ENCODE measurements at places on chromosomes 11 and 22. TPM values are rescaled to one million over a fixed set of nuclear protein-coding genes. Genes with fewer than 3 reads are reported as not detected.

DNA sequence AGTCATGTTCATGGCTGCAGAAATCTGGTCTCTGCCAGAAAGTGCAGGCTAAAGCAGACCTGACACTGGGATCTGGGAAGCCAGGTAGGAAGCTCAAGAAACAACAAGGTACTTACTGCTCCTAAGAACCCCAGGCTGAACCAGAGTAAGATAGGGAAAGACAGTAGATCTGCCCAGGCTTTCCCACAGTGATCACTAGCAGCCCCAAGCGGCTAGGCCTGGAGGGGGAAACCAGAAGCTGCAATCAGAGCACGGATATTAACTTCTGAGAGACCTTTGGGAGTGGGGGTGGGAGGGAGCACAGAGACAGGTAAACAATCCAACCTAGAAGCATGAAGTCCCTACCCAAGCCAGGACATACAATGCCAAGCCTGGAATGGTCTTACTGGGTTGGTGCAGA, 135.2 kb upstream of the C11orf58 start:
- DNase-seq, result no peak

- DNase-seq, result peak; percentile 38
Observed at GRCh38 chr11:14380947-14381561, 22.1 kb upstream of the RRAS2 start.

GRCh38 chr11:111378185-111378860, 752 bp downstream of the POU2AF1 start:
- DNase-seq, result no peak

- DNase-seq, result peak; percentile 73
Observed at GRCh38 chr11:10366568-10367331, 61.9 kb downstream of the ADM start.

DNA sequence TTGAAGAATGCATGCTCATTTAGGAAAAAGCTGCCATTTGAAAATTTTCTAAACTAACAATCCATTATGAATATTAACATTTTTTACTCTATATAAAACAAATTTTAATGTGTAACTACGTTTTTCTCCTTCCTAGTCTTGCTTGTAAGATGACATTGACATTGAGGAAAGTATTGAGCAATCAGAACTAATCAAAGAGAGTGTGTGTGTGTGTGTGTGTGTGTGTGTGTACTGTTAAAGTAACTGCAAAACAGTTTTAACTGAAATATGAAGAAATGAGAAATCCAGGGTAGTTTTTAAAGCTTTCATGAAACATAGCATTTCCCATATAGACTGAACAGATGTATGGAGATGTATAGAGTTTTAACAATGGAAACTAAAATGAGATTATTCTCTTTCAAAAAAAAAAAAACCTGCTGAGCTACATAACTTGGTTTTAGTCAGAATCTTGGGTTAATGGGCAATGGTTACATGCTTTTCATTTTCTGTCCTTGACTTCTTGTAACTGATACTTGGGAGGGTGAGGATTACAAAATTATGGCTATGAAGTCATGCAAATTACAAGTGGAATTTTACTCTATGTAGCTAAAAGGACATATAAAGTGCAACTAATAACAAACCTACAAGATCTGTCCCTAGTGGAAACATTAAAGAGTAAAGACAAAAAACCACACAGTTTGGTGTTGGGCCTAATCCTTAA, 2.0 kb downstream of the PDGFD start:
- DNase-seq, result no peak

DNA sequence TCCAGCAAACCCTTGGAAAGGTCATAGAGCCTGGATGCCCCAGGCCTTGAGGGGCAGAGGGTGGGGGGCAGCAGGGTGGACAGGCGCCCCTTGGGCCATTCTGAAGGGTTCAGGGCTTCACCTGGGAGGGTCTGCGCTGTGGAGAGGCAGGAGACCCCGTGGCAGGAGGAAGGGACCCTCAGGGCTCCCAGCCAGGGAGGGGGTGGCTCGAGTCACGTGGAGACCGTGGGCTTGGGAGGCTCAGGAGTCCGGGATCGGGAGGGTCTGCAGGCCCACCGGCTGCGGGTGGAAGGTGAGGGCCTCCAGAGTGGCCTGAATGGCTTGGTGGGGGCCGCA, 48.5 kb upstream of the A4GALT start:
- DNase-seq, result no peak

DNA sequence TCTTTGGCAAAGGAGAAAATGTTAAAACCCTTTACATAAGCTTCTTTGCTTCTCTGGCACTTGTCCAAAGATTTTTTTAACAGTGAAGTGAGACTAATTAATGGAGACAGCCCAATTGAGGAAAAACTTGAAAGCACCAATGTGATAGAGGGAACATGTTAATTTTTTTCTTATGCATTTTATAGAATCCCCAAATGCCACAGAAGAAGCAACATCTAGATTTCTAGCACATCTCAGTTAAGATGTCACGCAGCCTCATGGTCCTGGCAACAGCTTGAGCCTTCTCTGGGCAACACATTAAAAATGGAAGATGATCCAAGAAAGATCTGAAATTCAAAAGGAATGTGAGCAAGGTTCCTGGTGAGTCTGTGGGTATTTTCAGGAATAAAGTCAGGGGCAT, 48.5 kb downstream of the PACSIN2 start:
- DNase-seq, result no peak

- DNase-seq, result no peak
Observed at GRCh38 chr11:71263386-71263785, 11.0 kb upstream of the SHANK2 start.

DNA sequence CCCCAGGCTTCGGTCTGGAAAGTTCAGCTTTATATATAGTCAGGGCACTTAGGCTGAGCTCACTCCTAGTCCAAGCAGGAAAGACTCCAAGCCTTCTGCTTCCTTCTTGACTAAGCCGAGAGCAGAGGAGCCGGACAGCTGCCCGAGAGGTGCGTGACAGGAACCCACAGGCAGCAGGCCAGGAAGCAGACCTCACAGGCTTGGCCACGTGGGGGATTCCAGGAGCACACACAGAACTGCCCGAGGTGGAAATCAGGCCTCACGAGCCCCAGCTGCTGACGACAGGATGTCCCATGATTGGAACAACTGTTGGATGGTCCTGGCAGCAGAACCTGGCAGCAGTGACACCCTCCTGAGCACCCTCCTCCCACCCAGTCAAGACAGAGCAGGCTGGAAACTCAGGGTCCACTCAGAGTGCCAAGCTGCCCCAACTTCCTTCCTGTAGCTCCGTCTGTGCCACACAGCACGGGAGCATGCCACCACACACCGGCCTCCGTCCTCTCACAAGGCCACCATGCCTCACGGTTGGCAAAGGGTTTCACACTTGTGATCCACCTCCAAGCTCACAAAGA, 5.4 kb downstream of the PLA2G6 start:
- no peak for DNase-seq

DNA sequence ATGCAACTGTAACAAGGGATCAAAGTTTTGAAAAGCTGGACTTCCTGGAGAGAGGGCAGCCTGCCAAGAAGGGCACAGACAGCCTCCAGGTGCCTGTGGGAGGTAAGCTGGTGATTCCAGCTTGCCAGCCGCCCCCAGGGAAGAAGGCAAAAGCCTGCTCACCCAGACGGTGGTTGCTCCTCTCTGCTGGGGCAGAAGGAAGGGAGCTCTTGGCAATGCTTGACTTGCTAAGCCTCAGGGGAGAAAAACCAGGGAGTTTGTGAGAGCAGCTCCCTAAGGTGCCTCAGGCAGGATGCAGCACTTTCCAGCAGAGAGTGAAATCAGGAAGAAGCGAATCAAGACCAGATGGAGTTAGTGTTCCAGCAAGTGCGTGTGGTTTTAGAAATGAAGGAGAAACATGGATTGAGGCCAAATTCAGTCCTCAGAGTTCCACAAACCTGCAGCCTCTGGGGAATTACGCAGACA, 553.6 kb downstream of the BUD13 start:
- no peak for DNase-seq

DNA sequence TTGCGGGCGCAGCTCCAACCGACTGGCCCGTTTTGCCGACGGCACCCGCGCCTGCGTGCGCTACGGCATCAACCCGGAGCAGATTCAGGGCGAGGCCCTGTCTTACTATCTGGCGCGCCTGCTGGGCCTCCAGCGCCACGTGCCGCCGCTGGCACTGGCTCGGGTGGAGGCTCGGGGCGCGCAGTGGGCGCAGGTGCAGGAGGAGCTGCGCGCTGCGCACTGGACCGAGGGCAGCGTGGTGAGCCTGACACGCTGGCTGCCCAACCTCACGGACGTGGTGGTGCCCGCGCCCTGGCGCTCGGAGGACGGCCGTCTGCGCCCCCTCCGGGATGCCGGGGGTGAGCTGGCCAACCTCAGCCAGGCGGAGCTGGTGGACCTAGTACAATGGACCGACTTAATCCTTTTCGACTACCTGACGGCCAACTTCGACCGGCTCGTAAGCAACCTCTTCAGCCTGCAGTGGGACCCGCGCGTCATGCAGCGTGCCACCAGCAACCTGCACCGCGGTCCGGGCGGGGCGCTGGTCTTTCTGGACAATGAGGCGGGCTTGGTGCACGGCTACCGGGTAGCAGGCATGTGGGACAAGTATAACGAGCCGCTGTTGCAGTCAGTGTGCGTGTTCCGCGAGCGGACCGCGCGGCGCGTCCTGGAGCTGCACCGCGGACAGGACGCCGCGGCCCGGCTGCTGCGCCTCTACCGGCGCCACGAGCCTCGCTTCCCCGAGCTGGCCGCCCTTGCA, 1.0 kb downstream of the FJX1 start:
- peak; percentile 59 for DNase-seq

GRCh38 chr22:25368271-25368670, 148.8 kb downstream of the CRYBB2 start:
- DNase-seq, result no peak

DNA sequence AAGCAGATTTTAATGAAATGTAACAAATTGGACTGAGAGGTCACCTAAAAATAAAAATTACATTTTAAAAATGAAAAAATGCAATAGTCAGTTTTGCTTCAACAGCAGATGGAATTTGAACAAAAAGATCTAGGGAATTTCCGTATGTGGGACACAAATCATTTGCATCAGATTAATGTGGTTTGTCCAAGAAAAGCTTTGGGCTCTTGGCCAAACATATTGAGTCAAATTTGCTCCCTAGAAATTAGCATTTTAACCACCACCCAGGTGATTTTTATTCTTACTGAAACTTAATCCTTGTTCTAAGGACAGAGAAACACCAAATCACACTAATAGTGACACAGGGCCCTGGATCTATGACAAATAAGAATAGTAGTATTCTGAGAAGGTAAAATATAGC, 1477.8 kb downstream of the FAM181B start:
- no peak for DNase-seq

- DNase-seq, result no peak
Observed at GRCh38 chr11:17135916-17136683, 58.6 kb upstream of the RPS13 start.

PPP1CA gene
- 306 TPM for total RNA-seq

PAMR1 gene
- 1.1 TPM for total RNA-seq

DRICH1 gene
- total RNA-seq, result 0.57 TPM

SCGB2A2 gene
- total RNA-seq, result not detected
